ENCODE measurements at places on chromosomes 16 and 17.

DNA sequence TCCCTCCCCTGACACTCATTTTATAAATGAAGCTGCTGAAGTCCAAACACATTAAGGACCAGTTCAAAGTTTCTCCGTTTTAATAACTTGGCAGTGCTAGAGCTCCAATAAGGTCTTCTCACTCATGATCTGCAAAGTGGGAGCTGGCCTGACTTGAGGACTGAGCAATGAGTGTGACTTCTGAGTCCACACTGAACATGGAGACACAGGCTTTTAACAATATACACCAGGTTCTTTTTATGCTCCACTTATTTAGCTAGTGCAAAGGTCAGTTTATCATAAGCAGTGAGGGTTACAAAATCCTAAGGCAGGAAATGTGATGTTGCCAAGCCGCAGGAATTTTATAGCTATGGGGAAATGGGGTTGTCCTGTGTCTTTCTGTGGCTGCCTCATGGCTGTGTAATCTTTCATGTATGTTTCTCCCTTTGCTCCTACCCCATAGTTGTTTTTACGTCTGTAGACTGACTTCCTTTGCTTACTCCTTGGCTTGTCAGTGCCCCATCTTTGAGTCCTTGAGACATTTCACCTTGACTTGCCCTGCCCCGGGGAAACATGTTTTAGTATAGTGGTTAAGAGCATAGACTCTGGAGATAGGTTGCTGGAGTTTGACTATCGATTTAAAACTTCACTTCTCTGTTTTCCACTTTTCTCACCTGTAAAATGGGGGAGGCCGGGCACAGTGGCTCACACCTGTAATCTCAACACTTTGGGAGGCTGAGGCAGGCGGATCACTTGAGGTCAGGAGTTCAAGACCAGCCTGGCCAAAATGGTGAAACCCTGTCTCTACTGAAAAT lies 12.2 kb upstream of the MMD start:
- peak; percentile 89 for DNase-seq

DNA sequence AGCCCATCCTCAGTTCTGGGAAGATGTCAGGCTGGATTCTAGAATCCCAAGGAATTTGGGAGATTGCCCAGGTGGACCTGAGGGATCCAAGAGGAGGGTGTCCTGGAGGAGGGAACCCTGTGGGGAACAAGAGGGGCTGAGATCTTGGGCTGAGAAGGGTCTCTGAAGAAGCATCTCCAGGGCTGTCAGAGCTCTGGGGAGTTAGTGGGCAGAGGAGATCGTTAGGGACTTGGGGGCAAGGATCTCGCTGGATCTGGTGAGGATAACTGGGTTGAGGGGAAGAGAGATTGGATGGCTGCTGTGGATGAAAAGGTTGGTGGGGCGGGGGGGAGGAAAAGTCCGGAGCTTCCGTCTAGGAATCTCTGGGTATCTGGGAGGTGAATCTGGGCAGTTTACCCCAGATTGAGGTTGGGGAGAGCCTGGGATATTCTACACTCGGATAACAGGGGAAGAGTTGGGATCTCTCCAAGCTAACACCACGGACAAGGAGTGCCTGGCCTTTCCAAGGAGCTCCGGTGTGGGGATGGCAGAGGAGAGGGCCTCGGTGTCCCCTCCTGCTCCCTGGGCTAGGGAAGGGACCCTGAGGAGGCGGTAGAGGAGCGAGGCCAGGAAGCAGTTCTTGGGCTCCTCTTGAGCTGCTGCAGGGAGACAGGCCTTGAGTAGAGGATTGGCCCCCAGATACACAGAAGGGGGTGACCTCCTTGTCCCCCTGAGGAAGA lies 1.7 kb downstream of the FBXL19 start:
- no peak for DNase-seq

DNA sequence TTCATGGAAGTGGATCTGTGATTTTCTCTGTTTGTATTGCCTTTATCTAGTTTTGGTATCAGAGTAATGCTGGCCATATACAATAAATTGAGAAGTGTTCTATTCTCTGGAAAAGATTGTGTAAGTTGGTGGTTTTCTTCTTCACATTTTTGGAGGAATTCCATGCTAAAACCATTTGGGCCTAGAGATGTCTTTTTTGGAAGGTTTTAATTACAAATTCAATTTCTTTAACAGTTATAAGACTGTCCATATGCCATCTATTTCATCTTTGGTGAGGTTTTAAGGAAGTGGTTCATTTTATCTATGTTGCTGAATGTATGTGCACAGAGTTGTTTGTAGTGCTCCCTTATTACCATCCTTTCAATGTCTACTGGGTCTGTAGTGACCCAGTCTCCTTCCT lies 46.0 kb downstream of the CACNG1 start:
- DNase-seq, result no peak

DNA sequence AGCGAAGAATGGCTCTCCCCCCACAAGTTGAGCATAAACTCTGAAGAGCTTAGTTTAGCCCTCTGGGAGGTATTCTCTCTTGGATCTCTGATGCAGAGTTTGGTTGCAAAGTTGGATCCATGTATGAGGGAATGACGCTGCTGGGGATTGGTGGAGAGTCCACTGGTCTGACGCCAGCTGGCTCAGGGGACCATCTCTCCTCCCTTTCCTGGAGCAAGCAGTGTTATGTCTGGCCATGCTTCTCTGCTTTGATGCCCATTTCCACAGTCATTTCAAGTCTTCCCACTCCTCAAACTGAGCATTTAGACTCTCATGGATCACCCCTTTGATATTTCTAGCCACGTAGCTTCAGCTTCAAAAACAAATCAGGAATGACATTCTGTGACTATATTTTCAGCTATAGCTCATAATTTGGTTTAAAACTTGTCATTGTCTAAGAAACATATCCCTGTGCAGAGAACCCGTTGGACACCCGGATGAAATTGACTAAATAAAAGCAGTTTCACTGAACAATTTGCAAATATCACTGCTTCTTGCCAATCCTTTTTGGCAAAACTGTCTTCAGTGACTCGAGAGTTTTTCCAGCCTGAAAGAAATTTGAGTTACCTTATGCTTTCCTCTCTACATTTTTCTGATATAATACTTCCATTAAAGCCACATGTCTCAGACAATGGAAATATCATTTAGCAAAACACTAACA lies 193.4 kb upstream of the CDH11 start:
- DNase-seq, result no peak

GRCh38 chr17:78256707-78257591 lies 25.5 kb downstream of the TMEM235 start:
- no peak for DNase-seq

Data from vagina (tissue), 2 donors.